ENCODE measurements at places on chromosomes 7 and 10.

DNA sequence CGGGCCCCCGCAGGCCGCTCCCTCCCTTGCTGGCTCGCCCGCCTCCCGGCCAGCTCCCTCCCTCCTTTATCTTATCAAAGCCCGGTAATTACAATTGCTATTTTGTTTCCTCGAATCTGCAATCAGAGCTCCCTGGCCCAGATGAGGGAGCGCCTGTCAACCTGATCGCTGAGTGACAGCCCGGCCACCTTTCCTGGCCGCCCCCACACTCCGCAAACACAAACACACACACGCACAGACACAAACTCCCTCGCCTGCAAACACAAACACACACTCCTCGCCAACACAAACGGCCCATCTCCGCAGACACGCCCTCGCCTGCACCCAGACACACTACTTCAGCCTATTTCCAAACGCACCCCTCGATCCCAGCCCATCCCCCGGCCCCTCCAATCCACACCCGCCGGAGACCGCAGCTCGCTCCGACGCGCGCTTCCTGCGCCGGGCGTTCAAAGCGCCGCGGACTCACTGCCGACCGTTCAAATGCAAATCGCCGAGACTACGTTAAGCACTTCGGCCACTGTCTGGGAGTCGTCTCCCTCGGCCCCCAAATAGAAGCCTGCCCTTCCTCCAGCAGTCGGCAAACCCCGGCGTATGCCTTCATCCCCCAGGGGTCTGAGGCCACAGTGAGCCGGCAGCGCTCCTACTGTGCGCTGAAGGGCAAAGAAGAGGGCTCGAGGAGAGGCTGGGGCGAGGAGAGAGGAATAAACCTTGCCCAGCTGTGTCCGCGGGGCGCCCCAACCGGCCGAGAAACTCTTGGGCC, 3.0 kb upstream of the FGF8 start:
- DNase-seq = peak; percentile 24

GRCh38 chr7:69803699-69804516, 205.6 kb downstream of the AUTS2 start:
- no peak for DNase-seq

DNA sequence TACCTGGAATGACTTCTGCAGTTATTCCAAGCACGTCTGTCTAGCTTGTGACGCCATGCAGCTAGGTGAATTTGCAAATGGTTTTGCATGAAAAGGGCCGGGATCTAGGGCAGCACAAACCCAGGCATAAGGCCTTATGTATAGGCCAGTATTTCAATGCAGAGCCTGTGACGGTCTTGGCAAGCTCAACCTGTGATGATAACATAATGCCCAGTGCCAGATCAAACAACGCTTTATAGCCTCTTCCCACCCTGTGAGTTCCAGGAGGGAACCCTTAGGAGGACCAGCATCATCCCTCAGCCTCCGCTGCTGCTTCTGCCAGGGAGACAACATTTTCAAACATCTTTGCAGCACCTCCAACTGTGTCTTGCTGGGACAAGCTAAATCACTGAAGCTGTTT, 390.7 kb downstream of the INHBA start:
- DNase-seq = no peak

DNA sequence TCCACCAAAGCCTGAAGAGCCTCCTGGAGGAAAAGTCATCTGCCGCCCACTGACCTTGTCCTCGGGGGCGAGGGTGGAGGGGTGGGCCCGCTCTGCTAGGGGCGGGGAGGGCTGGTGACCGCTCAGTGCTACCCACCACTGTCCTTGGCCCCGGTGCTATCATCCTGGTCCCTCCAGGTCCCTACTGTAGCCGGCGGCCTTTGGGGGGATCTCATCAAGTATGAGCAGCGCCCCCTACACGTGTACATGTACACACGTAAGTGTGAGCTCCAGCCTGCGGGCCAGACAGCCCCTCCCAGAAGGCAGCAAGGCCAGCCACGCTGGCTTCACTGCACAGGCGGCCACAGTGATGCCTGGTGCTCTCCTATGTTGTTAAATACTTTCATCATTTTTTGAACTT, 19.6 kb downstream of the TTYH3 start:
- DNase-seq = no peak

GRCh38 chr10:33217854-33218253, 116.6 kb downstream of the NRP1 start:
- DNase-seq = no peak

DNA sequence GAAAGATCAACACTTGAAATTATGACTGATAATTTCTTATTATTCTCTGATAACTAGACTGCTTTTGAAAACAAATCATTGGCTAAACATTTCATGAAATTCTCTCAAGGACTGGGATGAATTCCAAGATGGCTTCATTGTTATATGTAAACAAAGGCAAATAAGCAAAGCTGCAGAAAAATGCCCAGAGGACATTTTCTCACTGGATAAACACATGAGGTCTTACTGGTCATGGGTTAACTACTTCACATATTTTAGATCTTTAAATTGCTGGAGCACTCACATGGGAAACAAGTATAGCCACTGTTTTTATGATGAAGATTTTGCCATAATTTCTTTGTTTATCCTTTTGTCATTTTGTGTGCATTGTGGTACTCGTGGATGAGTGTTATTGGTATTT, 239.1 kb downstream of the PHF14 start:
- DNase-seq = no peak

GRCh38 chr7:1847260-1848001, 177.4 kb downstream of the ELFN1 start:
- no peak for DNase-seq

GRCh38 chr10:93760490-93760889, 2.8 kb downstream of the LGI1 start:
- no peak for DNase-seq

DNA sequence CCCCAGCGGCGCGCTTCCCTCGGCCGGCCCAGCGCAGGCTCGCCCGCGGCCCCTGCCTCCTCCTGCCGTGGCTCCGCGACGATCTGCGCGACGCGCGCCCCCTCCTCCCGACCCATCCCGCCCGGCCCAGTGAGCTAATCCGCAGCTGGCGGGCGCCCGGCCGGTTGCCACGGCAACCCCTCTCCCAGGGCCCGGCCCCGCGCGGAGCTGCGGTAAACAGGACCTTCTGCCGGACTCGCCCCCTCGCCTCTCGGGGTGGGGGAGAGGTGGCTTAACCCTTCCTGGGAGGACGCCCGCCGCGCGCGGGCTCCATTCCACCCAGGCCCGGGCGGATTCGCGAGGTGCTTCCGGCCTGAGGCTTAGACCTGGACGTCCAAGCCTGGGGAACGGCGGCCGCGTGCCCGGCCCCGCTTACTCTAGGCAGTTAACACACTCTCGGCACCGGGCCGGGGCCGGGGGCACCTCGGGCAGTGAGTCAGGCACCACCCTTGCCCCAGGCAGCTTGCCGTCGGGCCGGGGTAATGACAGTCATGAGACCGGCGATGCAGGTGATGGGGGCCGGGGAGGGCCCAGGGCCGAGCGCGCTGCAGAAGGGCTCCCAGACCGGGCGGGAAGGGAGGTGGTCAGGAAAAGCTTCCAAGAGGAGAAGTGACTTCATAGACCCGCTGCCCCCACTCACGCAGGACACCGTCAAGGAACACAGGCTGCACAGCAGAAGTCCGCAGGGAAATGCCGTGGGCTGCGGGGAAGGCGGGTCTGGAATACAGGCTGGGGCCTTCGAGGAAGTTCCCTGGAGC, at the start of gene DENND2A:
TSS of gene DENND2A (minus strand) at position 87 of the 797 bp plus-strand sequence. CDS start 38,416 bp downstream, outside the sequence.
- no peak for DNase-seq

GRCh38 chr10:13268841-13269240, 31.0 kb downstream of the PHYH start:
- no peak for DNase-seq

- peak; percentile 68 for DNase-seq
These were observed 97.5 kb downstream of the PFKFB3 start for GRCh38 chr10:6300106-6300783.

- no peak for DNase-seq
These were observed 20.2 kb downstream of the RAMP3 start for GRCh38 chr7:45177801-45178200.

GRCh38 chr7:7897509-7897908, 71.1 kb upstream of the GLCCI1 start:
- no peak for DNase-seq

Data from inflammatory macrophage (primary cell).